ENCODE measurements at places on chromosomes 7 and 10. TPM values are rescaled to one million over a fixed set of nuclear protein-coding genes. Genes with fewer than 3 reads are reported as not detected.

- DNase-seq: peak; percentile 87
These were observed 46.1 kb downstream of the ARMH3 start for GRCh38 chr10:102009801-102010425.

DNA sequence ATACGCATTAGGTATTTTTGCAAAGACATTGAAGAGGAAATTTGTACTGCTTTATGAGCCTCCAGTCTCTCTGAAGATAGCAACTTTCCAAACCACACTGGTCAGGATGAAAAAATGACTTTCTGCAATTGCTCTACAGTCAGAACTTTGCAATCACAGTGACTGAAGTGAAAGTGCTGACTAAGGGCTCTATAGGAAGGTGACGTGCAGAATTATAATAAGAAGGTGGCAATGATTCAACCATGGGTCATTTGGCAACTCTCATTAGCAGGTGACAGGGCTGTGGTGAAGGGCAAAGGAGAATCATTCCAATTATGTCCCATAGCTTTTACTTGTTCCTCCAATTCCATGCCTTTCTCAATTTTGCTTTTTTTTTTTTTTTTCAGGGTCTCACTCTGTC lies 311.0 kb downstream of the ANKRD30A start:
- DNase-seq: peak; percentile 35

GRCh38 chr7:103524042-103524907 lies 78.3 kb upstream of the SLC26A5 start:
- DNase-seq: peak; percentile 39

DNA sequence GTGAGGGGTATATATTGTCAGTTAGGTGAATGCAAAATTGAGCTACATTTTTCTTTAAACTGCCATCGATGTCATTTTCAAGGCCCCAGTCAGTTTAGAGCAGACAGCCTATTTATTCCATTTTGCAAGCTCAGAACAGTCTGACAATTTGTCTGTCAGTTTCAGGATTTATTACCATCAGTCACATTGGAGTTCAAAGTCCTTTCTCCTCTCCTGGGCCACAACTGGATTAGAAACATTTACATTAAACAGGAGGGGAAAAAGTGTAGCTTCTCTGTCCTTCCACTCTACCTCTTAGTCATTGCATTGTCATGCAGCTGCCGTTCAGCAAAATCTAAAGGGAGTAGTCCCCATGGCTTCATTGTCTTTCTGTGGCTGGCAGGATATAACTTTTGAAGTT lies 3.5 kb upstream of the GHITM start:
- DNase-seq: no peak

- DNase-seq: peak; percentile 30
These were observed 162.1 kb downstream of the JAZF1 start for GRCh38 chr7:28018446-28018845.

GRCh38 chr7:24914465-24914859 lies 65.5 kb downstream of the OSBPL3 start:
- DNase-seq: peak; percentile 53

- DNase-seq: peak; percentile 46
These were observed 97.7 kb upstream of the CDCA7L start for GRCh38 chr7:22043367-22043766.

DNA sequence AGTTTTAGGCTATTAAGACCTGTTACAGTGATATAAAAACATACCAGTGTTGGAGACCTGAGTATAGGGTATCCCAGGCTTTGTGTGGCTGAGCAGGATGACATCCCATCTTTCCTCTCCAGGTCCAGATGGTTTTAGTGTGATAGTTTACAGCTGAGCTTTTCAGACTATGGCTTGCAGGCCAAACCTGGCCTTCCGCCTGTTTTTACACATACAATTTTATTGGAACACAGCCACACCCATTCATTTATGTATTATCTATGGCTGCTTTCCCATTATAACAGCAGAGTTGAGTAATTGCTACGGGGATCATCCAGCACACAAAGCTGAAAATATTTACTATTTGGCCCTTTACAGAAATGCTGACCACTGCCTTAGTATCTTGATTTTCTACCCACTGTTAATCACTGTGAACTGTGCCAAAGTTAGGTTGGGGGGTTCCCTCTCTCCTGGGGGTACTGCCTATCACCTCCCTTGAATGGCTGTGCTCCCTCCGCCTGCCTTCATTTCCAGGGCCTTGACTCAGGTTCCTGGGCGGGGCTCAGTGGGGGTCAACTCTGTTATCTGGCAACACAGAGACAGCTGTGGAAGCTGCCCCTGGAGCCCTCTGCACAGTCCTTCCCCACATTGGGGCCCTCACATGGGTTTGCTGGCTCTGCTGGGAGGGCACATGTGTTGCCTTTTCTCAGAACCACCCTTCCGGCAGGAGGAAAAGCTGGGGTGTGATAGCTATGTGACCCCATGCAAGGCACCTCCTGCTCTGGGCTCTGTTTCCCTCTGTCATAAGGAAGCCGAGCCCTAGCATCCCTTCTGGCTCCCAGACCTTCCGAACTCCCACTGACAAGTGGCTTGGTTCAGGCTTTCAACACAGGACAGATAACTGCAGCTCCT lies 40.3 kb upstream of the SH2D4B start:
- no peak for DNase-seq

DNA sequence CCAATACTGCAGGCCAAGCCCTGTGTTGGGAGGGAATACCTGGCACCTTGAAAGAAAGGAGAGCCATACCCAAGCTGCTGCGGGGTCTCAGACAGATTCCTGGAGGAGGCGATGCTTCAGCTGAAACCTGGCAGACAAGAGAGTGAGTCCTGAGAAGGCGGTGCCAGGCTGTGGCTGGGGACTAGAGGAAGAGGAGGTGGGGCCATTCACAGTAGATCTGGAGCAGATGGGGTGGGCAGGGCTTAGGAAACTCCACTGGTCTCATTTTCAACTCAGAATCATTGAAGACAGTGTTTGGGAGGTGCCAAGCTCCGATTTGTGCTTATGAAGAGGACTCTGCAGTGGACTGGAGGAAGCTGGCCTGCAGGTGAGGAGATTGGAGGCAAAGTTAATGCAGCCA lies 236.3 kb upstream of the MKI67 start:
- no peak for DNase-seq

DNA sequence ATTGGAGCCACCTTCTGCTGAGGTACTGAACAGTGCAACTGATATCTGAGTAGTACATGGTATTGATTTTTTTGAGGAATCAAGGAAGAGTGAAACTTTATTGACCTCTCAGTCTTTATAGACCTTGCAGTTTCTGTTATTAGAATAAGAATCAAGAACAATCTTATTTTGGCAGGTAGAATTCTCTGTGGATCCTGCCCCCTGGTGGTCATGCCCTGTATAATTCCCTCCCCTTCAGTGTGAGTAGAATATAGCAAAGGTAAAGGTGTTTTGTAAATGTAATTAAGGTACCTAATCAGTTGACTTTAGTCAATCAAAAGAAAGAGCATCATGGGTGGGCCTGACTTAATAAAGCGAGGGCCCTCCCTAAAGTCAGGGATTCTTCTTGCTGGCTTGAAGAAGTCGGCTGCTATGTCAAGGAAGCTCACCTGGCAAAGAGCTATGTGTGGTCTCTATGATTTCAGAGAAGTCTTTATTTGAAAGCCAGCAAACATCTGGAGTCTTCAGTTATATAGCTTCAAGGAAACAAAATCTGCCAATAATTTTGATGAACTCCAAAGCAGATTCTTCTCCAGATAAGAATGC lies 142.8 kb downstream of the LSM5 start:
- peak; percentile 13 for DNase-seq

- DNase-seq: no peak
These were observed 386.0 kb downstream of the RPS24 start for GRCh38 chr10:78419481-78420265.

GRCh38 chr10:61589547-61590243 lies 73.0 kb upstream of the CABCOCO1 start:
- DNase-seq: peak; percentile 17

DNA sequence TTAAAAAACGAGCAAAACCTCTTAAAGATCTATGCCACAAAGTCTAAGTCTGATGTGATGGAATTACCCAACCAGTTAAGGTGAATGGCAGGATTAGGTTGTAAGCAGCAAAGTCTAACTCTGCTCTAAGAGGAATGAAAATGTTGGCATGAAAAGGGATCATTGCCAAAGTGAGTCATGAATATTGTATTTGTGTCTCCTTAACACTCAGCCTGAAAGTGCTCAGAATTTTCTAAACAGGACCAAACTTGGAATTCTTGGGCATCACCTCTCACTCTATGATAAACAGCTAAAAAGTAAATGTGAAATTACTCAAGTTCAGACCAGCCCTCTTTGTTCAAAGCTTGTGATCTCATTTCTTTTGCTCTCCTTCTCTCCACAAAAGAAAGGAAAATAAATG lies 27.0 kb downstream of the PPP1R3A start:
- peak; percentile 97 for DNase-seq

DNA sequence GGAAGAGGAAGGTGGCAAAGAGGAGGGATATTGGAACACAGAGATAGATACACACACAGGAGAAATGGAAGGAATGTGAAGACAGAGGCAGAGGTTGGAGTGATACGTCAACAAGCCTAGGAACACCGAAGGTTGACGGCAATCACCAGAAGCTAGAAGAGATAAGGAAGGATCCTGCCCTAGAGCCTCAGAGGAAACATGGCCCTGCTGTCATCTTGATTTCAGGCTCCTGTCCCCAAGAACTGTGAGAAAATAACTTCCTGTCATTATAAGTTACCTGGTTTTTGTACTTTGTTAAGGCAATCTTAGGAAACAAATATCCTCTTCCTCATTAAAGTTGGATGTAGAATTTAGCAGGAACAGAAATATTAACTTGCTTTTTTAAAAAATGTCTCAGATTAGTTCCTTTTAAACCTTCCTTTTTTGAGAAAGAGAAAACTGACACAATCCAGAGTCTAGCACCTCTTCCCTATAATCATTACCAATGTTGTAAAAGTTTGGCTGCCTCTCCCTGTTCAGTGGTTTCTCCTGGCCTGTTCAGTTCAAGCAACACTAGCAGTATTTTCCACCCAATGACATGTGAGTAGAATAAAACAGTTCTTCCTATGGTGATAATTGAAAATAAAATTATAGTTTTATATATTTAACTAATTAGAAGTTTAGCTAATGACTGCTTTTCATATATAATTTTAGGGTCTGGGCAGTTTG lies 28.8 kb upstream of the GNAI1 start:
- DNase-seq: no peak

DNA sequence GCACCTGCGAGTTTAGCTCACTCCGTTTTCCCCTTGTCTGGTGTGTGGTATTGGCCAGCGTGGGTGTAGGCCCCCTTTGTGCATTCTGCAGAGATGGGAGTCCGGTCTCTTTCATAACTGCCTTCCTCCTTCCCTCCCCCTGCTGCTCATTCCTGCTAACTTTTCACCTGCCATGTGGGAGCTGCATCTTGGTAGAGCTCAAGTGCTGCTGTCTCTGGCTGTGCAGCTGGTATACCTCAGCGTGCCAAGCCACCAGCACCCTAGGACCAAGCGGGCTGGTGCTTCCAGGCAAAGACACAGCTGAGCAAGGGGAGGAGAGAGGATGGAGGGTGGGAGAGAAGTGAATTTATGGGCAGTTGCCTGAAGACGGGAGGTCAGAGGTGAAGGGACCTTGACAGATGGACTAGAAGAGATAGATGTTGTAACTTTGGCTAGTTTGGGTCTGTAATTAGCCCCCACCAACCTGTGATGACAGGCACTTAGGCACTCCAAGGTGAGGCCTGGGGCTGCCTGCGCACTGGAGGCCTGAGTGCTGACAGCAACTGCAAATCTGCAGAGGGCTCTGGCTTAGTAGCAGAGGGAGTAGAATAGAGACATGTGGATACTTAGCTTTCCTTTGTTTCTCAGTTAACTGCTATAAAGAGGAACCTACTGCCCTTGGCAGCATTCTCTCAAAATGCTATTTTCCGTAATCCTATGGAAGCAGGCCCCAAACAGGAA lies 148.8 kb upstream of the AGK start:
- DNase-seq: no peak

GRCh38 chr10:11357439-11357838 lies 254.0 kb downstream of the USP6NL start:
- DNase-seq: no peak

GRCh38 chr10:34756584-34756983 lies 58.5 kb downstream of the PARD3 start:
- no peak for DNase-seq

GRCh38 chr10:44153918-44154670 lies 230.8 kb downstream of the CXCL12 start:
- DNase-seq: no peak

- no peak for DNase-seq
These were observed 248.4 kb upstream of the HGF start for GRCh38 chr7:82018226-82018625.

- DNase-seq: no peak
These were observed 66.4 kb downstream of the HK1 start for GRCh38 chr10:69344591-69345252.

GRCh38 chr7:30464231-30464671 lies 14.3 kb downstream of the NOD1 start:
- DNase-seq: no peak

GRCh38 chr10:46516660-46517416 lies 39.6 kb downstream of the GPRIN2 start:
- peak; percentile 89 for DNase-seq

DNA sequence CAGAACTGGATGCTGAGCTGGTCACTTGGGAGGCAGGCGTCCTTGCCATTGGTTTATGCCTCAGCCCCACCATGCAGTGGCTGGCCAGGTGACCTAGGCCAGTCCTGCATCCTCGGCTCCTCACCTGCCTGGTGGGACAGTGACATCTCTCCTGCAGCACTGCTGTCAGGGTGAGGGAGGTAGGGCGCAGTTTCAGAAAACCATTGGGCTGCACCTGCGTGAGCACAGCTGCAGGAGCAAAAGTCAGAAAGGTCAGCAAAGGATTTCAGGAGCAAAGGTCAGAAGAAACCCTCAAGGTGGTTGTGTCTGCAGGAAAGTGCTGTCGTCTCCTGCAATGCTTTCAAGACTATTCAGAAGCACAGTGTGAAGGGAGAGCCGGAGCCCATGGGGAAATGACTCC lies 48.1 kb downstream of the EGFR start:
- DNase-seq: no peak

DNA sequence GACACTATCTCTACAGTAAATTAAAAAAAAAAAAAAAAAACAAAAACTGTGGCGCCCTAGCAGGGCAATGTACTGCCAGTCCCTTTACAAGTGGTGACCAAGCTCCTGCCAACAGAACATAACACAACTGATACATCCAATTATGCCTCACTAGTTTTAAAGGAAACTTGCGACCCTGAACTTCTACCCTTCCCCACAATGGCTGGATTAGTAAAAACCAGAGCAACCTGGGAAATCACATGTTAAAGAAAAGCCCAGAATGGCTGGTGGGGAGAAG lies 16.5 kb downstream of the ATE1 start:
- DNase-seq: no peak

The TAX1BP1 gene
- total RNA-seq: 150 TPM

The CFTR gene
- under 0.01 TPM for total RNA-seq

The GBF1 gene
- total RNA-seq: 12.7 TPM

The PNLIP gene
- under 0.01 TPM for total RNA-seq

The SYNPO2L gene
- total RNA-seq: not detected

The NCF1 gene
- total RNA-seq: 3.2 TPM

The RASA4B gene
- total RNA-seq: 0.79 TPM
